ENCODE measurements at places on chromosomes 16 and 17.
A peak's percentile ranks its signal among the peaks of the same experiment; 100 is the strongest.

- no peak for DNase-seq
Observed at GRCh38 chr17:17077861-17078732, 35.8 kb downstream of the MPRIP start.

GRCh38 chr16:66298006-66298405 lies 68.5 kb upstream of the CDH5 start:
- no peak for DNase-seq

DNA sequence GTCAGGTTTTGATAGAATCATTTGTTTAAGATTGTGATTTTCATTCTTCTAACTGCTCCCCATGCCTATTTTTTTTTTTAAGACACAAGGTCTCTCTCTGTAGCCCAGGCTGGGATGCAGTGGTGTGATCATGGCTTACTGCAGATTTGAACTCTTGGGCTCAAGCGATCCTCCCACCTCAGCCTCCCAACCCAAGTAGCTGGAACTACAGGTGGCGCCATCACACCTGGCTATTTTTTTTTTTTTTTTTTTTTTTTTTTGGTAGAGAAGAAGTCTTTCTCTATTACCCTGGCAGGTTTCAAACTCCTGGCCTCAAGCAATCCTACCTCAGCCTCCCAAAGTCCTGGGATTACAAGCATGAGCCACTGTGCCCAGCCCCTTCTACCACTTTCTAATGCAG lies 223.3 kb downstream of the CBLN1 start:
- no peak for DNase-seq

- DNase-seq: no peak
Observed at GRCh38 chr17:47993964-47994363, 23.1 kb downstream of the CDK5RAP3 start.

- no peak for DNase-seq
Observed at GRCh38 chr17:51700011-51700760, 439.8 kb downstream of the UTP18 start.

- no peak for DNase-seq
Observed at GRCh38 chr16:86716649-86717048, 138.3 kb downstream of the FOXL1 start.

- DNase-seq: peak; percentile 42
Observed at GRCh38 chr16:10871157-10871991, 5.6 kb upstream of the CIITA start.

GRCh38 chr17:46109603-46110189 lies 83.5 kb downstream of the KANSL1 start:
- DNase-seq: no peak

DNA sequence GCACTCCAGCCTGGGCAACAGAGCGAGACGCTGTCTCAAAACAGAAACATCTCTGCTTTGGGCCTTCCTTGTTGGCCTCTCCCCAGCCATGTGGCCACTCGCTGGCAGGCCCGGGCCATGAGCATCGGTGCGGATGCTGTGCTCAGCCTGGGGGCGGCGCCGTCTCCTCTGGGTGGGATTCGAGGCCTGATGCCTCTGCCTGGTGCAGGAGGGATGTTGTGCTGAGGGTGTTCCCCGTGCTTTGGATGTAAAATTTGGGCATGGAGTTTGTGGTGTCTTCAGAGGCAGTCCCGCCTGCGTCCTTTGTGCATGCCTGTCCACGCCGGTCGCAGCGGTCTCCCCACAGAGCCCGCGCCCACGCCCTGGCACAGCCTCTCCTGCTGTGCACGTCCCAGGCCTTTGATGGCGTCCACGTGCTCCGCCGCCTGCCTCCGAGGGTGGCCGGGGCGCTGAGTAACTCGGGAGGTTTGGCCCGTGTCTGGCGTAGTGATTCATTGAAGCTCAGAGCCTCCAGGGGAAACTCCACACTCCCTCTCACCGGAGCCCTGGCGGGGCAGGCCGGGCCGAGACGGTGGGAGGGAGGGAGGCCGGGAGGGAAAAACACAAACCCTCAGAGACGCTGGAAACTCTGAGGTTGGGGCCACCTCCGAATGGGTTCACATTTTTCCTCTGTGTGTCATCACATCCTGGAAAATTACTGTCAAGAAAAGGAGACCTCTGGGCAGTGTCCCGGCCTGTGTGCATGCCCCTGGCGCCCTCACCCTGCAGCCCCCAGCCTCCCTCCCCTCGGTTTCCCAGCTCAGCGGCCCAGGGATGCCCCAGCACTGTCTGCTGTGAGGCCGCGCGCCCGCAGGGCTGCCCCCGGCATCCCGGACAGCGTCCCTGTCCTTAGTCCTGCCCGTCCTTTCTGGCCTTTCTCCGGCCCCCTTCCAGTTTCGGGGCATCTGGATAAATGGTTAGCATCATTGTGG lies 19.0 kb downstream of the CENPX start:
- DNase-seq: peak; percentile 87

DNA sequence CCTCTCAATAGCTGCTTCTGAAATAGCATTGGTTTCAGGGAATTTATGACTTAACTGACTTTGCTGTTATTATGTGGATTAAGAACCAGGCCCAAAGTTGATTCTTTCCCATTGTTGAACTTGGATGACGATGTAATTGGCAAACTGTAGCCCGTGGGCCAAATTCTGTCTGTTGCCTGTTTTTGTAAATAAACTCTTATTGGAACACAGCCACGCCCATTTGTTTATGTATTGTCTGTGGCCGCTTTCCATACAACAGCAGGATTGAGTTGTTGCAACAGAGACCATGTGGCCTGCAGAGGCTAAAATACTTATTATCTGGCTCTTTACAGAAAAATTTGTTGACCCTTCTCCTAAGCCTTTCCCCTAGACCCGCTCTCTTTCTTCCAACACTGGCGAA lies 31.6 kb downstream of the NTN1 start:
- no peak for DNase-seq

DNA sequence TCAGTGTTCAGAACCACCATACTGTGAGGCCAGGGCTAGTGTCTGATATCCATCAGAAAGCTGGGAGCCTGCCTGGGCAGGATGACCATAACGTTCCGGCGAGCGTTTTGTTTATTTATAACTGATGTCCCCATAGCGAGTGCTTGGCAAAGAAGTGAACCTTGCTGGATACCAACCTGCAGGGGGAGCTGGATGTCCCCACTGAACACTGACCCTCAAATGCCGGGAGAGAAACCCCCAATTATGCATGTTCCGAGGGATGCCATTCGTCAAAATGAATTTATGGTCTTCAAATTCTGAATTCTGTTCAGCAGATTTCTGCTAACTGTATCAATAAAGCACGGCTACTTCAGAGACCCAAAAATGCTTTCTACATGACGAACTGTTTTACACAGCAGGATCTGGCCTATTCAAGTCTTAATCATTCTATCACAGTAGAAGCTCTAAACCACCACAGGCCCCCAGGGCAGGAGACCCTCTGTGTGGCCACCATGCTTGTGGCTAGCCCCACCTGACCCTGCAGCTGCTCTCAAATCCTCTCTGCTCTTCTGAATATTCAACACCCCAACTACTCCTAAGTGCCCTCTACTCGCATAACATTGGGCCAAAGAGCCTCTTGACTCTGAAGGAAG lies 15.2 kb downstream of the MED24 start:
- DNase-seq: peak; percentile 69

DNA sequence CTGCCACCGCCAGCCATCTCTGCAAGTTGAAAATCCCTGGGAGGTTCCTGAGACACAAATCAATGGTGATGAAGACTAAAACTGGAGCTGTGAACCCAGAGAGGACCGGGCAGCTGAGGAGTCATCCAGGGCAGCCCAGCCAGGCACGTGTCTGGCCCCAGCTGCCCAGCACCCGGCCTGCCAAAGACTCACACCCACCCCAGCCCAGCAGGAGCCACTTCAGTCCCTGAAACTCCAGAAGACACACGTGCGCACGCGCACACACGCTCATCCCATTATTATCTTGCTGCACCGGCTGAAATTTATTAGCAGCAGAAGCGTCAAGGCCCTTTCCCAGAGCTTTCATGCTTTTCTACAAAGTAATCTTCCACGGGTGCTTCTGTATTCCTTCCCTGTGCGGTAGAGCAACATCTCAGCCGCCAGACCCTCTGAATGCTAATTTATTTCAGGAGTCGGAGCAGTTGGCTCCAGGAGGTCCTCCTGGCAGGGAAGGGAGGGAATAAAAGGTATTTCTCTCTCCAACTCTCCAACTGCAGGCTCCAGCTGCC lies 59.8 kb upstream of the RBFOX3 start:
- DNase-seq: no peak

GRCh38 chr17:50308666-50309065 lies 34.4 kb downstream of the TMEM92 start:
- DNase-seq: no peak

- DNase-seq: peak; percentile 31
Observed at GRCh38 chr17:59643159-59644140, 23.8 kb downstream of the CLTC start.

DNA sequence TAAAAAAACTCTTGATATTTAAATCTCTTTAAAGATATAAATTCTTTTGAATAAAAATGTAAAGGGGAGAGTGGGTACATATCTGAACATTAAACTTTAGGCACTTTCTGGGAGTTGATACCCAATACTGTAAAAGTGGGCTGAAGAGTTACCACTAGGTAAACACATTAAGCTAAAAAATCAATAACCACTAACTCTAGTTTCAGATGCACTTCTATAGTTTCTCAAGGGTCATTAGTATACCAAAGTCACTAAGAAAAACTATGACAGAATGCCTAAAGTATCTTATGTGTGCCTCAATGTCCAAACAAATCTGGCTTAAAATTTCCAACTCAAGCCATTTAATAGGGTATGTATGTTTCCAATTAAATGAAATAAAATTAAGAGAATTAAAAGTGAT lies 13.1 kb upstream of the CFDP1 start:
- no peak for DNase-seq

DNA sequence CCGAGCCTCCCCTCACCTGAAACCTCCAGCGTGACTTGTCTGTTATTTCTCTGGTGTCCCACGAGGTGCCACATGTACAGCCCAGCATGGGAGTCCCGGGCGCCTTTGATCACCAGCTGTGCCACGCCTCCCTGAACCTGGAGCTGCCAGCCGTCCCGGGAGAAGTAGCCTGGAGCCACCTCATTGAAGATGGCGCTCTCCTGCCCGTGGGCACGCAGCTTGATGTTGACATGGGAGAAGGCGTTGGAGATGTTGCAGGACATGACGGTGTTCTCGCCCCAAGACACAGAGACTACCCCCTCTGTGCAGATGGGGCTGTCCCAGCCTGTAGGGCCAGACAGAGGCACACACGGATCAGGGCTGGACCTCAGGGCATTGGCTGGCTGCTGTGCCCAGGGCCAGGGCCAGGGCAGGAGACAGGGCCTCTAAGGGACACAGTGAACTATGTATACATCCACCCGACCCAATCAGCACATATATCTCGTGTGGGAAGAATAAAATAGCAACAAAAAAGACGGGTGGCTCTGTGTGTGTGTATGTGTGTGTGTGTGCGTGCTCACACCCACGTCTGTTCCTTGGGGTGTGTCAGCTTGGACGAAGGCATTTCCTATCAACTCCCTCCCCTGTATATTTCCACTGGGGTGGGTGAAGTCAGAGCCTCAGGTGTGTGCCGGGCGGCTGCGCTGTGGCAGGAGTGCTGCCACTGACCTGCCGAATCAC lies 7.3 kb upstream of the CD7 start:
- no peak for DNase-seq

- no peak for DNase-seq
Observed at GRCh38 chr16:68370581-68371275, 59.9 kb downstream of the PRMT7 start.

GRCh38 chr17:48213797-48214196 lies 106.2 kb downstream of the SNX11 start:
- no peak for DNase-seq

DNA sequence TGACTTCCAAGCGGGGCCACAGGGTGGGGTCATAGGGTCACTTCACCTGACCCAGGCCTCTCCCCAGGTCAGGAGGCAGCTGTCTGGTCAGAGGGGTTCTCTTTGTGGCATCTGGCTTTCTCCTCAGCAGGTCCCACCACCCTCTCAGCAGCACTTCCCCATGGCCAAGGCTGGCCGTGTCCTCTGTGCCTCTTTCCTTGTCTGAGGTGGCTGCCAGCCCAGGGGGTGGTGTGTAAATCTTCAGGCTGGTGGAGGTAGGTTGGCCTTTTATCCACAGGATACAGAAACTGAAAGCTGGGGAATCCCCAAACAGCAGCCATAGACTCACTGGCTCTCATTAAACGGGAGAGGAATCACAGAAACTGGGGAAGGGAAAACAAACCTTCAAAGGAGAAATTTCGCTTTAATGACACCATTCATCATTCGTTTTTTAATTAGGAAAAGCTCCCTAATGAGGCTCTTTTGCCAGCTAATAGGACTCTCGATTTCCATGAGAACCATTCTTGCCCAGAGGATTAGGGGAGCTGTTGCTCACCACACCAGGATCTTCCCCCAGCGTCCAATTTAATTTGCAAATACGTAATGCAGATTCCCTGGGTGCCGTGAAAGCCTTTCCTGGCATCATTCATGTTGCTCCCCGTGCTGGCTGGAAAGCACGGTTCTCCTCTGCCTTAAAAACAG lies 18.0 kb downstream of the C17orf75 start:
- DNase-seq: no peak

- DNase-seq: no peak
Observed at GRCh38 chr16:1026784-1027500, 45.4 kb downstream of the SOX8 start.

- DNase-seq: no peak
Observed at GRCh38 chr17:74272731-74273201, 1.3 kb upstream of the DNAI2 start.

DNA sequence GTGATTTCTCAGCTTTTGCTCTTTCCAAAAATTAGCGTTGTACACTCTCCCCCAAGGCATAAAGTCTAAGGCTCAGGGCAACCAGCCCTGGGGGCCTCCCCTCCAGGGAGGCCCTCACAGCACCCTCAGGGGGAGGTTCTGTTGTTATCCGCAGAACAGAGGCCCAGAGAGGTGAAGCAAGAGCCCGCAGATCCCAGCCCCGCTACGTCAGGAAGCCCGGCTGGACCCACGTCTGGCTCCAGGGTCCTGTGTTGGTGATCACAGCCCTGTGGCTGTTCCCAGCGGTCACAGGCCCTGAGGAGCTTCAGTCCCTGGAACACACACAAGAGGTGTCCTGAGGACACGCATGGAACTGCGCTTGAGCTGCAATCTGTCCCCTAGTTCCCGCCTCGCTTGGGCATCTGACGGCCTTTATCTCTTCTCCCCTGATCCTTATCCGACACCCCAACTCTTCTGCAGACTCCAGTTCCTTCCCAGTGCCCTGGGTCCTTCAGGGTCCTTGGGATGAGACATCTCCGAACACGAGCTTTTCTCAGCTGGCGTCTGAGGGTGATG lies 1.1 kb upstream of the ZG16B start:
- no peak for DNase-seq

DNA sequence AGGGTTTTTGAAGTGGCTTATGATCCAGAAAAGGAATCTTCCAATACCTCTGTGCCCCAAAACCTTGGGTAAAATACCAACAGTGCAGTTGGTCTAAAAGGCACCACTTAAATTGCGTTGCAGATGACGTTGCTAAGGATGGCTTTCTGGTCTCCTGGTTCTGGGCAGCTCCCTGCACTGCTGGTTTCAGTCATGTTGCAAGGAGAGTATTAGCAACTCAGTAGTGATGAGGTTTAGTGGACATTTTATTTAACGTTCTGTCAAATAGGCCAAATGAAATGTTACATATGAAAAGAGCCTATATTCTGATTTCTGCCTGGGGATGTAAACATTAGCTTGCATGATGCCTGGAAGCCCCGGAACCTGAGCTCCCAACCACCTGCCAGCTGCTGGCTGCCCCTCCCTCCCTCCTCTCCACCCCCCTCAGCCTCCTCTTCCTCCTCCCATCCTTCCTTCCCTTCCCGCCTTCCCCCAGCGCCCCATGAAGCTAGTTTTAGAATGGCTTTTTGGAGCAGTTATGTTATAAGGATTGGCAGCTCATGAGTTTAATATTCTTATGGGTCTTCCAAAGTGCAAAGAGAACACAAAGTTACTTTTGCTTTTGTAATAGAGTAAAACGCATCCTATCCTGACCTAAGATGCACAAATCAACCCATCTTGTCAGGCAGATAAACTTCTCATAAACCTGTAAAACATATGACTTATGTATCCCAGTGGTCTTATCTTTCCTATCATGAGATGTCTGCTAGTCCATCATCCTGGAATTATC lies 20.7 kb downstream of the CD7 start:
- no peak for DNase-seq
